ENCODE measurements at places on chromosomes 13 and 19.

DNA sequence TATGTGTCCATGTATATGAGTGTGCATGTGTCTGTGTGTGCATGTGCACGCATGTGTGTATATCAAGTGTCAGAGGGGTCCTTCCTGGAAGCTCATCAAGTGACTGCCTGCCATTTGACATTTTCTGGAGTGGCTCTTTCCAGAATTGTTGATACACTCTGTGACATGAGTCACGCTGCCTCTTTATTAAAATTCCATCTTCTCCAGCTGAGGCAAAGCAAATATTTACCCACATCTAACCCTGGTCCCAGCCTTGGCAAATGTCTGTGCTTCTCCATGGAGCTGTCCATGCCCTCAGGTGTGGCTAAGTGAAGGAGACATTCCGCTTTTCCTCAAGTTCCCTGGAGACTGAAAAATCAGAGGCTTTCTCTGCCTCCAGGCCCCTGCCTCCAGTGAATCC, 88.2 kb upstream of the MBNL2 start:
- DNase-seq = no peak

- DNase-seq = no peak
Measured at GRCh38 chr13:26584713-26585112, 27.2 kb downstream of the WASF3 start.

DNA sequence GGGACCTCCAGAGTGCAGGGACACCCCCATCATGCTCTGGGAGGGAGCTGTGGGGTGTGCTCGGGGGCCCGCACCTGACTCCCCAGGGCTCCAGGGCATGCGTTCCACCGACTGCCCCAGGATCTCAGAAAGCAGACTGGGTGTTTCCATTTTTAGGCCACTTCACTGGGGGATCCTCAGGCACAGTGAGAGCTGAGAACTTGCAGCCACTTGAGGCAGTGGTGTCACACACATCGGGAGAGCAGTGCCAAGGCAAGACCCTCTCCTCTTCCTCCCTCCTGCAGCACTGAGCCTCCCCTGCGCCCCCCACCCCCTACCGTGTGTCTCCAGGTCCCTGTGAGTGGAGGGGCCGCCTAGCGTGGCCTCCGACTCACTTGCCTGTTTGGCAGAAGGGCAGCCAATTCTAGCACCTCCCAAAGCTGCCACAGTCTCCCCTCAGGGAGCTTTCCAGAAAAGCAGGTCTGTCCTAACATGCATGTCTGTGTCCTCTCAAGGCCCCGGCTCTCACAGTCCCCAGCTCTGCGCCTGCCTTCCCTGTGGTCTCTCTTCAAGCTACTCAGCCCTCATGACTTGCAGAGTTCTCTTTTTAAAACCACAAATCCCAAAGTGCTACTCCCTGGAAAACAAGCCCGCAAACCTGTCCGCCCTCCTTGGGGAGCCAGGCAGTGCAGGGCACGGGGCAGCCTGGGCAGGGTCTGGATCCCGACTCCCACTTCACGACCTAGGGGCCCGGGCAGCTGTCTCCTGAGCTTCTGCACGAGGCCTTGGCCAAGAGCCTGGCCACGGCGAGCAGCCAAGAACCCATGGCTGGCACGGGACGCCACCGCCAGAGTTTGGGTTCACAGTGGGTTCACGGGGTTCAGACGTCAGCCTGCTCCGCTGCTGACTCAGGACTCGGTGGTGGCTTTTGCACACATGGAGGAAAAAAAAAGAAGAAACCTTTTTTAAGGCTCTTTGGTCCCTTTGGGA, 94.1 kb downstream of the STK24 start:
- no peak for DNase-seq

DNA sequence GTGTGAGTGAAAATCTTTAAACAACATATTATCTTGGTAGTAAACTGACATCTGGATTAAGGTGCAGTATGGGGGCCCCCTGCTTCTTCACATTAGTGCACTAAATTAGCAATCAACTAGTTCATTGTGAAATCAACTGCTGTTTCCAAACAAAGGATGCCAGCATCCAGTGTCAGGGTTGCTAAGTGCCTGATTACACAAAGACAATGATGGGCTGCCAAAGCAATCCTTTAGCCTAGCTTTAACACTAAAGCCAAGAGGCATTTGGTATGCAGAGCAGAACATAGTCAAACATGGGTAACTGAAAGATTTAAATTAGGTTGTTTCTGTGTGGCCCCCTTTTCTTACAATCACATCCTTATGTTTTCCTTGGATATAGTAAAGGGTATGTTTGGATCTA, 543.1 kb upstream of the SLITRK5 start:
- DNase-seq = no peak

DNA sequence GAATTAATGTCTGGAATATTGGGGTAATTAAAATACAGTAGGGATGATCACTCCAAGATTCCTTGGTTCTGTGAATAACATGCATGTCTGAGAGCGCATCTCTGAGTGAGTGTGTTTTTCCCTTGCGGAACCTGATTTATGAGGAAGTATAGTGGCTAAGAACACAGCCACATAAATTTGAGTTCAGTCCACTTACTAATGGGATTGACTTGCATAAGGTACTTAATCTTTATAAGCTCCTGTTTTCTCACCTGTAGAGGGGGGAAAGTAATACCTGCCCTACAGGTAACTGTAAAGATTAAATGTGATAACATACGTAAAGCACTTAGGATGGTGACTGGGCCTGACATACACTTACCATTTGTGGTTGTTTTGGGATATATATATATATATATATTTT, 60.8 kb downstream of the KLF5 start:
- DNase-seq = no peak

- no peak for DNase-seq
Measured at GRCh38 chr13:30340331-30341250, 33.2 kb upstream of the KATNAL1 start.

DNA sequence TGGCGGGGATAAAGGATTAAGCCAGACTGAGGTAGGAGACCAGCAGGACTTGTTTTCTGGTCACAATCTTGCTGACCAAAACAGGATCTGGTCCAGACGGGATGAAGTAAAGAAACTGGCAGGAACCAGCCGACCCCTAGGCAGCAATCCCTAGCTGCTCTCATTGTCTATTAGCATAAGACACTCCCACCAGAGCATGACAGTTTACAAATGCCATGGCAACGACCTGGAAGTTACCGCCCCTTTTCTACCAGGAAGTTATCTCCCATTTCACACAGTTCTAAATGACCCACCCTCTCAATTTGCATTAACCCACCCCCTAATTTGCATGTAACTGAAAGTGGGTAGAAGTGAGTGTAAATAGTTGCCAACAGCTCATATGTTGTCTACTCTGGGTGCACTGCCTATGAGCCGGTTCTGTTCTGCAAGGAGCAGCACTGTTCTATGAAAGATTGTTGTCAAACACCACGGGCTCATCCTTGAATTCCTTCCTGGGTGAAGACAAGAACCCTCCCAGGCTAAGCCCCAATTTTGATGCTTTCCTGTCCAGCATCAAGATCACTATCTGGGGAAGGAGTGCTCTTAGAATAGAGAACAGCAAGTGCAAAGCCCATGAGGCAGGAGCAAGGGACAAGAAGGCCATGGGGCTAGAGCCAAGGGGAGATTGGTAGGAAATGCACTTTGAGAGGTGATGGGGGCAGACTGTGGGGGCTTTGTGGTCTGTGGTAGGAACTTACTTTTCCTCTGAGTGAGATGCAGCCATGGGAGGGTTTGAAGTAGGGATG, 13.9 kb upstream of the FBXO27 start:
- peak; percentile 7 for DNase-seq

GRCh38 chr13:113912596-113912995, 48.7 kb upstream of the GAS6 start:
- no peak for DNase-seq

GRCh38 chr19:47750752-47751151, 5.4 kb downstream of the NOP53 start:
- DNase-seq = no peak

- no peak for DNase-seq
Measured at GRCh38 chr19:1007399-1008251, 7.4 kb downstream of the GRIN3B start.

DNA sequence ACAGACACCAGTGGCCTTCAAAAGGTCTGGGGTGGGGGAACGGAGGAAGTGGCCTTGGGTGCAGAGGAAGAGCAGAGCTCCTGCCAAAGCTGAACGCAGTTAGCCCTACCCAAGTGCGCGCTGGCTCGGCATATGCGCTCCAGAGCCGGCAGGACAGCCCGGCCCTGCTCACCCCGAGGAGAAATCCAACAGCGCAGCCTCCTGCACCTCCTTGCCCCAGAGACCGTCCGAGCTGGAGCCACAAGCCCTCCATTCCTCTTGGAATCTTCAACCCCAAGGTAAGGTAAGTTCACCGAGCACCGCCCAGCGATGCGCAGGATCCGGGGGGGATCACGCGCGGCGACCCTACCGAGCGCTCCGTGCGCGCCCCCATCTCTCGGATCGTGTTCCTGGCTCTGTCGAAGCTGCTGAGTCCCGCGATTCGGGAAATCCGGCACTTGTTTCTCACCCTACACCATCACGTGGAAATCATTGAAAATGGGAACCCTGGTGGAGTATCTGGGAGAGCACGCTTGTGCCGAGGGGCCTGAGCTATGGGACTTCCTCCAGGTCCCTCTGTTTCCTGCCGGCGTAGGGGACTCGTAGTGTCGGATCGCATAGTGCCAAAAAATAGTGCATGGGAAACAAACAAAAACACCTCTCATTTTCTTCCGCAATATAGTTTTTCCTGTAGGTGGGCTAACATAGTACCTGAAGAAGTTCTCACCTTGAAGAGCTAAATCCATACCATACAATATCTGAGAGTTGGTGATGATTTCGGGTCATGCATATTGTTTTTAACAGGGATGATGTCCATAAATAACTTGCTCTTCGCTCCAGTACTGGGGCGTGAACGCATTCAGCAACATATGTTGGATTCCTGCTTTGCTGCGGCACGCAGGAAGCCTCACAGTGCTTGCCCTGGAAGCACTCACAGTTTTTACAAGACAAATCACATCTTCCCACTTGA, 9.3 kb downstream of the PDX1 start:
- no peak for DNase-seq

- DNase-seq = peak; percentile 29
Measured at GRCh38 chr19:49338691-49339300, 3.6 kb downstream of the CD37 start.

DNA sequence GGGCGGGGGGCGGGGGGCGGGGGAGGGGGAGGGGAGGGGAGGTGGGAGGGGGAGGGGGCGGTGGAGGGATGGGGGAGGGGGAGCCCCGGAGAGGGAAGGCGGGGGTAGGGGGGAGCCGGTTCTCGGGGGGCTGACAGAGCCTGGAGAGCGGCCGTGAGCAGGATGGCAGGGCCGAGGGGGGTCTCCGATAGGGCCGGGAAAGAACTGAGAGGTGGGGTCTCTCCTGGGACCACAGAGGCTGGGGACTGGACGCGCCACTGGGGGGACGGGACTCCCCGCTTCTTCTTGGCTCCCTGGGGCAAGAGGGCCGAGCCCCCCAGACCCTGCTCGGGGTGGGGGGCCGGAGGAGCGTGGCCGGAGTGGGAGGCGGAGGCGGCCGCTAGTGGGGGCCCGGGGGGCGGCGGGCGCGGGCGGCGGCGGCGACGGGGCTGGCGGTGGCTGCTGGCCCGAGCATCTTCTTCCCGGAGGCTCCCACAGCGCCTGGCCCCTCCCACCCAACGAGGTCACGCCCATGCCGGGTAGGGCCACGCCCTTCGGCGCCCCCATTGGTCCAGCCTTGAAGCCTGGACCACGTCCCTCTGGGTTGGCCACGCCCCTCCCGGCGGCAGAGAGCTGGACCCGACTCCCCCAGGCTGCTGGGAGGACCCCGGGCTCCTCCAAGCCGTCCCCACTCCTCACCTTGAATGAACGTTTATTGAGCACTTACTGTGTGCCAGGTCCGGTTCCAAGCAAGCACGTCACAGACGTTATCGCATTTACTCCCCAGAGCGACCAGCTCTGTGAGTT, at the start of gene NOVA2:
Gene NOVA2, minus strand, starts transcription at position 313 of the 786 bp plus-strand sequence. CDS start 514 bp downstream, outside the sequence.
- DNase-seq = peak; percentile 59

DNA sequence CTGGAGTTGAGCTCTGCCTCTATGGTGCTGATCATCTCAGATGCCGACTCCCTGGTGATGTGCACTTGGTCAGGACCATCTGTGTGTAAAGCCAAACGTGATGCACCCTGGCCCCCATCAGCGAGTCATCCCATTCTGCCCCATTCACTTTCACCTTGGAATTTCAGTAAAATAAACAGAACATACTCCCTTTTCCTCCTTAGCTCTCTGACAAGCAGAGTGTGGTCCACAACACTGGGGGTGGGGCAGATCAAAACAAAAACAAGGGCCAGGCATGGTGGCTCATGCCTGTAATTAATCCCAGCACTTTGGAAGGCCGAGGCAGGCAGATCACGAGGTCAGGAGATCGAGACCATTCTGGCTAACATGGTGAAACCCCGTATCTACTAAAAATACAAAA, 12.3 kb downstream of the CEACAM20 start:
- no peak for DNase-seq

GRCh38 chr13:101614491-101614890, 162.0 kb downstream of the ITGBL1 start:
- DNase-seq = no peak

DNA sequence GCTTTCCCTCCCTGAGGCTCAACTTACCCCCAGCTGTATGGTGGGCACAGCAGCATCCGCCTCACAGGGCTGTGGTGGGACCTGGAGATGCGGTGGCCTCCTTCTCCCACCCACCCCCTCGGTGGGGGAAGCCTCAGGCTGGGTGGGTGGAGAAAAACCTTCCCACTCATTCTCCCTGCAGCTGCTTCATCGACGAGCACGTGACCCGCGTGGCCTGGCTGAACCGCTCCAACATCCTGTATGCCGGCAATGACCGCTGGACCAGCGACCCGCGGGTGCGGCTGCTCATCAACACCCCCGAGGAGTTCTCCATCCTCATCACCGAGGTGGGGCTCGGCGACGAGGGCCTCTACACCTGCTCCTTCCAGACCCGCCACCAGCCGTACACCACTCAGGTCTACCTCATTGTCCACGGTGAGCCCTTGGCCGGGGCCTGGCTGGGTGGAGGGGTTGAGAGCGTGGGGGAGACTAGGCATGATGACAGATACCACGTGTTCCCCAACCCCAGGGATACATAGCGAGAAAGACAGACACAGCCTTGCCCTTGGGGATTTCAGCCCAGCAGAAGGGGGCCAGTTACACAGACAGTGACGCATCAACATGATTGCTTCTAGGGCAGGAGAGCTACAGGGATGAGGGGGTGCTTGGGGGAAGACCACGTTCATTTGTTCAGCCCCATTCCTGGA, 12.2 kb downstream of the IGLON5 start:
- DNase-seq = no peak

- no peak for DNase-seq
Measured at GRCh38 chr19:23305555-23305954, 55.4 kb upstream of the ZNF724 start.

DNA sequence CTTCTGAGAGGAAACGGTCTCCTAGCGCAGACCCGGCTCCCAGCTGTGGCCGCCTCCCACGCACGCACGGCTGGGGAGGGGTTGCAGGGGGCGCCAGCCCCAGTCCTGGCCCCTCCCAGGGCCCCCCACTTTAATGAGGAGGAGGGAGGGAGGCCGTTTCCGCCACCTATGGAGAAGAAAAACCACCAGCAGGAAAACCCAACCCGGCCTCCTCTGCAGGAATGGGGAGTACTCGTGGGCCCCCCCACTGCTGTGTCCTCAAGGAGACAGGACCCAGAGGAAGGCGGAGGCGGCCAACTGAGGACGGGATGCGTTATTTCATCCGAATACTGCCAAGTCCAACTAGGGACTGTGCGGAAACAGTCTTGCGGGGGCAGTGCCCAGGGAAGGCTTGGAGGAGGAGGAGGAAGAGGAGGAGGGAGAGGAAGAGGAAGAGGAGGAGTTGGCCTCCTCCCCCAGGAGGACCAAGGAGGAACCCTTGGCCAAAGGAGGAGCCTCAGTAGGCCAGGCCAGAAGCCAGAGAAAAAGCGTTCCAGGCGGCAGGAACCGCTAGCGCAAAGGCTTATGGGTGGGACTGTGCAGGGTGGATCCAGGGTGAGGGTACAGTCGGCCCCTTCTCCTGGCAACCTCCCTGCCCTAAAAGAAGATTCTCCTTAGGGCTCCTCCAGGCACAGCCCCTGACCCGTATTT, 3.9 kb upstream of the SSBP4 start:
- DNase-seq = no peak
